Prostate gland (tissue), 2 donors: ENCODE measurements at places on chromosomes 3 and 15. TPM values are rescaled to one million over a fixed set of nuclear protein-coding genes. Genes with fewer than 3 reads are reported as not detected.

The COL8A1 gene
- 8.1 TPM for total RNA-seq

The FBLN2 gene
- 12.8 TPM for total RNA-seq

The TRPM1 gene
- total RNA-seq, result 5.5 TPM

The TMEM212 gene
- not detected for total RNA-seq

The PLXNA1 gene
- total RNA-seq, result 17.0 TPM

The IL17RD gene
- 8.3 TPM for total RNA-seq

The CCR8 gene
- total RNA-seq, result not detected

The PGBD4 gene
- 1.2 TPM for total RNA-seq

- peak; percentile 34 for DNase-seq
Measured at GRCh38 chr15:70762469-70763119, 764 bp downstream of the UACA start.

- DNase-seq, result no peak
Measured at GRCh38 chr3:46277476-46277875, 35.2 kb downstream of the CCR3 start.

DNA sequence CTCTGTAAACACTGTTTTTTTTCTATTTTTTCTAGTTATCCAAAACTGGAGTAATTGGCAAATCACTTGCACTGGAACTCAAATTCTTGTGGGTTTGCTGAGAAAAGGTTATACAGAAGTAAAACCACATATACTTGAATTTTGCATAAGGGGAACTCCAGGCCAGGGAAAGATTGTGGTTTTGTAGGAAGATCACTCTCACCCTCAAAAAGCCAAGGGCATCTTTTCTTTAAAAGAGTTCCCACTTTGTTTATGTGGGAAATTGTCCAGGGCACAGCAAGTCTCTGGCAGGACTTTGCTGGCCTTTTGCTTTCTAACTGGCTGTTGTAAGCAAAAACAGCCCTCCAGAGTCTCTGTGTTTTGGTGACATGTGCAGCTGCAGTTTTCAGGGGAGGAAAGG, 340.3 kb upstream of the RBMS3 start:
- peak; percentile 25 for DNase-seq

GRCh38 chr15:26179906-26180305, 316.8 kb upstream of the ATP10A start:
- DNase-seq, result no peak

- no peak for DNase-seq
Measured at GRCh38 chr3:160278210-160278609, 53.0 kb downstream of the C3orf80 start.

- no peak for DNase-seq
Measured at GRCh38 chr3:119600732-119601131, 3.0 kb downstream of the PLA1A start.

DNA sequence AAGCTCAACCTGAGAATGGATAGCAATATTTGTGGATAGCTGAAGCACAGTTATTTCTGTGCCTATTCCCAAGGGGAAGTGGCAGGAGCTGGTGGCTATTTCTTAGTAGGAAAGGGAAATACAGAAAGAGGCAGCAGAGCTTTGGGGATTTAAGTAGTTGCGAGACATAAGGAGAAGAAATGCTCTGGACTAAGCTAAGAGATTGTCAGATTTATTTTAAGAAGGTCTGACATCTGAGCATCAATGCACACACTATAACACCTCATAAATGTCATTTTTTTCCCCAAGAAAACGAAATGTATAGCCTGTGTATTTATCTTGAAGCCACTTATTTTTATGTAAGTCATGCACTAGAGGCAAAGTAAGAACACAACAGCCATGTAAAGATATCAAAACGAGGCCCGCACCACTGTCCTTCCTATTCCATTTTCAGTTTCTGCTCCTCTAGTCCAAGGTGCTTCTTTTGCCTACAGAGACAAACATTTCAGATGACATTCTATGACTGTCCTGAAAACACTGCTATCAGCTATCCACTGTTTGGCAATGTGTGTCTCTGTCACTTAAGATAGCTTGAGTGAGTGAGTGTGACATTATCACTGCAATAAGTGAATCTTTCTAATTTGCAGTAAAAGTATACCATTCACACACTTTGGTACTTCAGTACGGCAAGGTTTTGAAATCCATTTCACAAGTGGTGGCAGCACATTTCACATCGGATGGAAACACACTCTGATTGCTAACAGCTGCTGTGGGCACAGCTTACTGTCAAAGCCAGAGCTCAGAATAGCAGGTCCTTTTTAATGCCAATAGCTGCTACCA, 62.7 kb upstream of the ICE2 start:
- no peak for DNase-seq

DNA sequence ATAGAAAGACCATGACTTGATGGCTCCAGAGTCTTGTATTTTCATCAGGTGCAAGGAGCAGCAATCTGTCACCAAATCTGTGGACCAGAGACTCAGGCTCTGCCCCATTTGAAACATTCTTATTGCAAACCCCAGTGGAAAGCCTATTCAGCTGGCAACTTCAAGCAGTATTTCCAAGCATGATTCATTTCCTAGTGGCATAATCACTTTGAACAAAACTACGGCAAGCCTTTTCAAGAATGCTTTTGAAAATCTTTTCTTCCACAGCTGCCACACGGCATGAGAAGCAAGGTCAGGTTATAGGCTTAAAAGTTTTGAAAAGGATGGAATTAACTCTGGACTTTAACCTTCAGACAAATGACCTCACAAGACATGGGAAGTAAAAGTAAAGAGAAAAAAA, 122.0 kb upstream of the BFSP2 start:
- no peak for DNase-seq

- DNase-seq, result no peak
Measured at GRCh38 chr3:150106740-150107428, 136.2 kb upstream of the PFN2 start.

GRCh38 chr15:78399091-78399490, 38.9 kb upstream of the IREB2 start:
- DNase-seq, result no peak

DNA sequence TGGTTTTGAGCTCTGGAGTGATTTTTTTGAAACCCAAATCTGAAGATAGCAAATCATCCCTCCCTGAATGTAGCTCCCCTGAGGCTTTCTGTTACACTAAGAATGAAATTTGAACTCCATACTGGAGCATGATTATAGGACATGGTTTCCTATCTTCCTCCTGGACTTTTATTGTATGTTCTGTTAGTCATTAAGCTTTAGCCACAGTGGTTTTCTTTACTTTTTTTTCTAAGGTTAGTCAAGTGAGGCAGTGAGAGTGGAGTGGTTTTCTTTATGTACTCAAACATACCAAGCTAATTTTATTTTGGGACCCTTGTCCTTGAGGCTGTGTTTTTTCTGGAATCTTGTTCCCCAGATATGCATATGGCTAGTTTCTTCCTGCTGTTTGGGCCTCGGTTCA, 55.2 kb upstream of the FRMD4B start:
- DNase-seq, result no peak

GRCh38 chr3:105824129-105824528, 44.7 kb downstream of the CBLB start:
- DNase-seq, result no peak

GRCh38 chr15:31387479-31388118, 61.0 kb downstream of the KLF13 start:
- peak; percentile 80 for DNase-seq

DNA sequence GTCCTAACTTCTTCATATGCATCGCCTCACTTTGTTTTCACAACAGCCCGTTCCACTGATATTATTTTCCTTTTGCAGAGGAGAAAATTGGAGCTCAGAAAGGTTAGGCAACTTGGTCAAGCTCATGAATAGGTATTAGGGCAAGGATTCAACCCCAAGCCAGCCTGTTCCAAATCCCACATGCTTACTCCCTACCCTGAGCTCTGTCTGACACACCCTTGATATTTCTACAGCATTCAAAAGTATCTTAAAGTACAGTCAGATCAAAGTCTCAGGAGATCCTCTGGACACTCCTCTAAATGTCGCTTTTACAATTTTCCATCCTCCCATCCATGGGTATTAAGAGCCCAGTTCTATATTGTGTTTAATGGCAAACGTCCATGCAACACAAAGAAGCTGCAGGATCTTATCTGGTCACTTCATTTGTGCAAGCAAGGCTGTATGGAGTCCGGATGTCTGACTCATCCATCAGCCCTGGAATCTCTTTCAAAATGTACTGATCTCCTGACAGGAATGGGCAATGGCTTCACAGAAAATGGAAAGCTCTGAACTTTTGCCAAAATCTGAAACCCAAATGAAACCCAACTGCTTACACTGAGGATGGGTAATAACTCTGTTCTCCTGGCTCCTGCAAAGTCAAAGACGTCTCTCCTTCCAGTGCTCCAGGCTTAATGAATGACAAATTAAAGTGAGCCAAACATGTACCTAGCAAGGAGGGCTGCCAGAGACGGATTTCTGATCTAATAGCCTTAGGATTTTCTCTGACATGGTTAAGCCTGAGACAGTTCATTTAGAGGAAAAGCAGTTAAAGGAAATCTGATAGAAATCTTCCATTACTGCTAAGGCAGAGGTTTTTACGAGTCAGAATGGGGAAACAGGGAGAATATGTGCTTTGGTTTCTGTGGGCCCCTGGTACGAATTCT, 230.9 kb upstream of the RORA start:
- DNase-seq, result no peak
